Fibroblast of the aortic adventitia (primary cell): ENCODE measurements at places on chromosomes 13 and 19.

DNA sequence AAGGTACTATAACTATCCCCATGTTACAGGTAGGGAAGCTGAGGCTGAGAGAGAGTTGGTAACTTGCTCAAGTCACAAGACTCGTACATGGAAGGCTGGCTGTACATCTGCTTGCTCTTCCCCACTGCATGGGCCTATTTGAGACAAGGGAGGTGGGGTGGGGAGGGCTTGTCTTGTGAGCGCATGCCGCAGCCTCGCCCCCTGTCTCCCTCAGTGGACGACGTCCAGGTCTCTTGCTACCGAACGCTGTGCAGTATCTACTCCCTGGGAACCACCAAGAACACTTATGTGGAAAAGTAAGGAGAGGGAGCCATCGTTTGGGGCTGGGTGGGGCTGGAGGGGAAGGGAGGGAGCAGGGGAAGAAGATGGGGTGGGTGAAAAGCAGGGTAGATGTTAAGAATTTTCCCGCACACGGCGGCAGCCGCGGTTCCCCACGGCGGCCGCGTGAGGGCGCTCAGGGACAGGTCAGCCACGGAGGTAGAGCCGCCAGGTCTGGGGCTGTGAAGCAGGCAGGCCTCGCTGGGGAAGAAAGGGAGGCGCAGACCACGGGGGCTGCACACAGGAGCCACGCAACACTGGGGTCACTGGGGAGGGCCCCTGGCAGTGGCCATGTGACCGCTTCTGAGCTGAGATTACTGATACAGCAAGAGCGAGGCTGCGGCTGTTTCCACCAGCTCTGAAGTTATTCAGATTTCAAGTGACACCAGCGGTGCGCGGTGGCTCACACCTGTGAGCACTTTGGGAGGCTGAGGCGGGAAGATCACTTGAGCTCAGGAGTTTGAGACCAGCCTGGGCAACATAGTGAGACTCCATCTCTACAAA lies 81.5 kb downstream of the RYR1 start:
- peak; percentile 46 for DNase-seq

GRCh38 chr19:32317086-32317485 lies 28.3 kb upstream of the ZNF507 start:
- DNase-seq: no peak

- no peak for DNase-seq
These were observed 60.5 kb downstream of the ATP7B start for GRCh38 chr13:51950722-51951121.

GRCh38 chr19:28971049-28971448 lies 241.9 kb downstream of the UQCRFS1 start:
- peak; percentile 32 for DNase-seq

DNA sequence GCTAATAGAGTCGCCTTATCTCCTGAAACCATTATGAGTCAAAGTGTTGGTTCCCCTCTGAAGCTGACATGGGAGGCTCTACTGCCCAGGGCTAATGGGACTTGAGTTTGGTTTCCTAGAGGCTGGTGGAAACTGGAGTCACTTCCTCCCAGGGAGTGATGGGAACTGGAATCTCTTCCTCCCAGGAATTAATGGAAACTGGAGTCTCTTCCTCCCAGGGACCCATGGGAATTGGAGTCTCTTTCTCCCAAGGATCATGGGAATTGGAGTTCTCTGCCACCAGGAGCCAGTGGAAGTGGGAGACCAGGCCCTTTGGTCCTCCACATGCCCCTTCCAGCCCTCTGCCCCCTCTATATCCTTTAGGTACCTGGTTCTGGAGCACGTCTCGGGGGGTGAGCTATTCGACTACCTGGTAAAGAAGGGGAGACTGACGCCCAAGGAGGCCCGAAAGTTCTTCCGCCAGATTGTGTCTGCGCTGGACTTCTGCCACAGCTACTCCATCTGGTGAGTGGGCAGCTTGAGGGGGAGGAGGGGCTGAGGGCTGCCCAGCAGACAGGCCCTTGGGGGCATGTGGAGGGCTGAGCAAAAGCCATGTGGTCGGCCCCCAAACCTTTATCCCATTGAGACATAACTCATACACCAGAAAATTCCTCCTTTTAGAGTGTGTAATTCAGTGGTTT lies 5.5 kb downstream of the BRSK1 start:
- DNase-seq: peak; percentile 7

DNA sequence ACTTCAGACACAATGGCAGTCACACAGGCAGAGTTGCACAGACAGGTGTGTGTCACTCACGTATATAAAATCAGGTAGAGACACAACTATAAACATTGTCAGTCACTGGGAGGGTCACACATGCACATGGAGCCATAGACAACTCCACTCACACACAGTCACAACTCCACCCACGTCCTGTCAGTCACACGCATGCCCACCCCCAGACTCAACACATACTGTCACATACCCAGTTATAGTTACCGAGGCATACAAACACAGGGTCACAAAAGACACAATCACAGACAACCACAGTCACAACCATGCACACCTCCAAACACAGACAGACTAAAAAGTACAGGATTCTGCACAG lies 1.5 kb downstream of the NUMBL start:
- peak; percentile 16 for DNase-seq

- DNase-seq: no peak
These were observed 7.6 kb upstream of the ALOX5AP start for GRCh38 chr13:30727491-30728355.

DNA sequence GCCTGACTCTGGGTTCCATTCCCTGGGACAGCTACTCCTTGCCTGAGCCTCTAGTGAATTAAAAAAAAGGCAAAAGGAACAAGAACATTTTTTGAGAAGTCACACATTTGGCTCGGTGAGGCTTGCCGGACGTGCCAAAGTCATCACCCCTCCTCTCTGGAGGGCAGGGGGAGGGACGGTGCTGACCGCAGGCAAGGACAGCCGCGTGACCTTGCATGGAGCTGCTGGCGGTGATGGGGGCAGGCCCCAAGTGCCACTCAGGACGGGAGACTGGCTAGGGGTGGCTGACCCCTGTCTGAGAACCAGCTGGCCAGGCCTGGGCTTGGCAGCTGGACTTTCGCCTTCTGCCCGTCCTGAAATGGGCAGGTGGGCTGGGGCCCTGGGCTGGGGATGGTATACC lies 26.4 kb downstream of the MAP2K2 start:
- no peak for DNase-seq

DNA sequence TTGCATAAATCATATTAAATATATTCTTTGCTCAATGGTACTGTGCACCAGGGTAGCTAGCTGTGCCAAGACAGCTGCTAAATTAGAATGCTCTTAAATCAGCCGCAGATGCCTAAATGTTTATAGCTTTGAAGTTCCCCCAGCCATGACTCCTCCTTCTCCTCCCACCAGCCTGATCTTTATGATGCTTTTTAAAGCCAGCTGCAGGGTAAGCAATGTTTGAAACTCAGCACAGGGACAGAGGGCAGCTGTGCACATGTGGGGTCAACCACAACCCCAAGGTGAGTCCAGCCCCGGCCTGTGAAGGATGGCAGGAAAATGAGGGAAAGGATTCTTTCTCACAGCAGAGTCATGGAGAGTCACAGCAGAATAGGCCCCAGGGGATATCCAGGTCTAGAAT lies 635.7 kb downstream of the UQCRFS1 start:
- DNase-seq: no peak

DNA sequence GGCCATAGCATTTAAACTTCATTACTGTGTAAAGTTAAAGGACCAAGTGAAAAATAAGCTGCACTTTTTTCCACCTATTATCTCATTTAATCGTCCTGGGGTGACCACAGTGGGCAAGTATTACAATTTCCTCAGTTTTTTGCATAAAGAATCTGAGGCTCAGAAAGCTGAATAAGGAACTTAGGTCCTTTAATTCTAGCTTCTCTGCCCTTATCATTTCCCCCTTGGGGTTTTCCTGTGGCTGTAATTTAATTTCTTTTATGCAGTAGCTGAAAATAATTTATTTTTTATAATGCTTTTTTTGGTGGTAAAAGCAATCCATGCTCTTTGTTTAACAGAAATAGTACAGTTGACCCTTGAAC lies 59.8 kb upstream of the RCBTB2 start:
- no peak for DNase-seq

GRCh38 chr19:30842926-30843325 lies 470.7 kb downstream of the ZNF536 start:
- no peak for DNase-seq

- no peak for DNase-seq
These were observed 835 bp downstream of the RSPH6A start for GRCh38 chr19:45814166-45814780.
